Gastrocnemius medialis (tissue), 4 donors: ENCODE measurements at places on chromosomes 2 and 18. TPM values are rescaled to one million over a fixed set of nuclear protein-coding genes. Genes with fewer than 3 reads are reported as not detected.
A peak's percentile ranks its signal among the peaks of the same experiment; 100 is the strongest.

- no peak overlapping the region for H3K4me3 ChIP-seq
- no peaks in the 10 kb centered on the region for H3K4me1 ChIP-seq
- DNase-seq: no peak
- H3K27me3 ChIP-seq: no peaks in the 10 kb centered on the region
- no peaks in the 10 kb centered on the region for H3K36me3 ChIP-seq
Observed at GRCh38 chr2:204183608-204184007, 247.0 kb downstream of the ICOS start.

CYTIP gene
- total RNA-seq: 1.9 TPM

- DNase-seq: no peak
- no peaks in the 10 kb centered on the region for H3K27me3 ChIP-seq
- H3K4me3 ChIP-seq: no peak overlapping the region
- no peaks in the 10 kb centered on the region for H3K36me3 ChIP-seq
Observed at GRCh38 chr2:108898315-108899082, 90.5 kb downstream of the EDAR start.

HAAO gene
- 0.53 TPM for total RNA-seq

GRCh38 chr2:204104811-204105210 lies 168.2 kb downstream of the ICOS start:
- H3K36me3 ChIP-seq: no peaks in the 10 kb centered on the region
- no peaks in the 10 kb centered on the region for H3K4me1 ChIP-seq
- H3K4me3 ChIP-seq: no peak overlapping the region
- H3K27me3 ChIP-seq: no peaks in the 10 kb centered on the region

GRCh38 chr2:128260239-128261138 lies 58.2 kb downstream of the HS6ST1 start:
- H3K27ac ChIP-seq: no peak overlapping the region
- no peaks in the 10 kb centered on the region for H3K4me1 ChIP-seq
- no peaks in the 10 kb centered on the region for H3K36me3 ChIP-seq
- H3K27me3 ChIP-seq: no peaks in the 10 kb centered on the region
- DNase-seq: no peak

GRCh38 chr18:26442126-26442525 lies 106.2 kb downstream of the KCTD1 start:
- no peak overlapping the region for H3K27ac ChIP-seq
- no peaks in the 10 kb centered on the region for H3K4me1 ChIP-seq
- no peaks in the 10 kb centered on the region for H3K27me3 ChIP-seq

GRCh38 chr2:101759162-101759561 lies 61.7 kb downstream of the MAP4K4 start:
- no peaks in the 10 kb centered on the region for H3K36me3 ChIP-seq
- no peak overlapping the region for H3K4me3 ChIP-seq
- DNase-seq: no peak
- H3K4me1 ChIP-seq: peaks cover 35% of the 10 kb centered on the region

- peak; percentile 49 for DNase-seq
- no peaks in the 10 kb centered on the region for H3K36me3 ChIP-seq
- H3K4me3 ChIP-seq: peak within 1 kb of the TSS; percentile 57
- H3K4me1 ChIP-seq: peaks cover 9% of the 10 kb centered on the region
- peak within 1 kb of the TSS; percentile 38 for H3K27ac ChIP-seq
Observed at GRCh38 chr2:74421221-74421870, at the start of the genes C2orf81 and WDR54. C2orf81 (minus strand) TSS chr2:74421619; CDS start chr2:74421560, 59 bp downstream. WDR54 (plus strand) TSS chr2:74421730; CDS start chr2:74422154, 424 bp downstream.

GRCh38 chr2:86025229-86025820 lies 80.4 kb downstream of the POLR1A start:
- DNase-seq: no peak
- no peak overlapping the region for H3K4me3 ChIP-seq
- H3K4me1 ChIP-seq: peaks cover 13% of the 10 kb centered on the region
- H3K27me3 ChIP-seq: no peaks in the 10 kb centered on the region

- peaks cover 19% of the 10 kb centered on the region for H3K4me1 ChIP-seq
- peak overlapping the region; percentile 23 for H3K27ac ChIP-seq
- H3K27me3 ChIP-seq: peaks cover 5% of the 10 kb centered on the region
- DNase-seq: peak; percentile 66
- no peak overlapping the region for H3K4me3 ChIP-seq
Observed at GRCh38 chr2:24404491-24404921, 44.2 kb upstream of the ITSN2 start.

GRCh38 chr2:200814276-200814815 lies 2.6 kb downstream of the BZW1 start:
- H3K4me1 ChIP-seq: peaks cover 34% of the 10 kb centered on the region
- peaks cover 9% of the 10 kb centered on the region for H3K36me3 ChIP-seq

- no peak for DNase-seq
- peaks cover 16% of the 10 kb centered on the region for H3K27me3 ChIP-seq
- no peak overlapping the region for H3K4me3 ChIP-seq
- no peaks in the 10 kb centered on the region for H3K36me3 ChIP-seq
Observed at GRCh38 chr2:162074928-162075688, 1.1 kb upstream of the DPP4 start.

GRCh38 chr18:74378179-74378682 lies 62.6 kb downstream of the C18orf63 start:
- H3K4me1 ChIP-seq: no peaks in the 10 kb centered on the region
- no peaks in the 10 kb centered on the region for H3K27me3 ChIP-seq
- no peak overlapping the region for H3K27ac ChIP-seq
- H3K36me3 ChIP-seq: no peaks in the 10 kb centered on the region

DNA sequence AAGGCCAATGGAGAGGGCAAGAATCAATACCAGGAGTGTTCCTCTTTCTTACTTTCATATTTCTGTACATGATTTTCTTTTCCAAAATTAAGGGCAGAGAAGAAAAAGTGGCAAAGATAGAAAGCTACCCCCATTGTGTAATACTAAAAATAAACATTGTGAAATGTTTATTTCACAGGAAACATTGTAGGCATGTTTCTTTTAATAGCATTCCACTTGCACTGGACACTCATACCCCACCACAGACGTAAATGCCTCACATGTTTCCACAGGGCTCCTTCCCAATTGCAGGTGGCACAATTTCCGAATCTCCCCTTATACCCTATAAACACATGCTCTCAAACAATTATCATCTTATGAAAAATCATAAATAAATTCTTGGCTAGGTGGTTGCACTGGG lies 645.1 kb upstream of the SETBP1 start:
- no peaks in the 10 kb centered on the region for H3K4me1 ChIP-seq
- no peaks in the 10 kb centered on the region for H3K36me3 ChIP-seq

GRCh38 chr2:28590496-28591301 lies 94.8 kb downstream of the PLB1 start:
- H3K27ac ChIP-seq: no peak overlapping the region
- peaks cover 43% of the 10 kb centered on the region for H3K4me1 ChIP-seq
- H3K36me3 ChIP-seq: no peaks in the 10 kb centered on the region
- H3K4me3 ChIP-seq: no peak overlapping the region
- DNase-seq: no peak

DNA sequence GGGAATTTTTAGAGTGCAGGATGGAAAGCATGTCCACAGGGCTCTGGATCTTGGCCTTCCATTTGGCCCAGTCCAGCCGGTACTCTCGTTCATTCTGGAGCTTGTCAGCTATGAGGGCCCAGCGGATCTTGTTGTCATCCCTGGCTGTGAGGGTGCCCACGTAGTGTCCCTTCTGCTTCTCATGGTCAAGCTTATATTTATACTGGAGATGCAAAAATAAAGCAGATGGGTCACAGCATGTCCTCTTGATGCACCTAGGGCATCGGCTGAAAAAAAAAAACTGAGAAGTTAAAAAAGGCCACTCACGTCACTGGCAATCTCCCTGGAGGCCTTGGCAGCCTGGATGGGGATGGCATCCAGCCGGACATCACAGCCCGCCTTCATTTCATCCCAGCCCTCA lies 160.5 kb downstream of the RIF1 start:
- no peak overlapping the region for H3K4me3 ChIP-seq
- peaks cover 2% of the 10 kb centered on the region for H3K36me3 ChIP-seq
- H3K27me3 ChIP-seq: no peaks in the 10 kb centered on the region
- H3K27ac ChIP-seq: peak overlapping the region; percentile 84

DNA sequence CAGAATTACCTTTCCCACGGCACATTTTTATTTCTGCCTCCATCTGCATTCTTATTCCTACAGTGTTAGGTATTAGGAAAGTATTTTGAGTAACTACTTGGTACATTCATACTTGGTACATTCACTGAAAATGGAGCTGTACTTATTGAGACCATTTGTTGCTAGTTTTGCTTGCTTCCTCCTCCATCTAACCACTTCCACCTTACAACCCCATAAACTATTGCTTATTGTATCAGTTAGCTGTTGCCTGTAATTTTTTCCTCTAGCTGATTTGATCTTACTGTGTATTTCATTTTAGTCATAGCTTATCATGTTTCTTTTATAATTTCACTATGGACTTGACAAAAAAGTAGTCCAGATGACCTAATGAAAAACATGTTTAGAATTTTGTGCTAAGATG lies 50.7 kb downstream of the AFTPH start:
- no peak overlapping the region for H3K4me3 ChIP-seq
- peaks cover 49% of the 10 kb centered on the region for H3K36me3 ChIP-seq
- DNase-seq: no peak
- H3K27me3 ChIP-seq: no peaks in the 10 kb centered on the region
- H3K4me1 ChIP-seq: no peaks in the 10 kb centered on the region
- H3K27ac ChIP-seq: no peak overlapping the region

STRN gene
- 52.0 TPM for total RNA-seq

DNA sequence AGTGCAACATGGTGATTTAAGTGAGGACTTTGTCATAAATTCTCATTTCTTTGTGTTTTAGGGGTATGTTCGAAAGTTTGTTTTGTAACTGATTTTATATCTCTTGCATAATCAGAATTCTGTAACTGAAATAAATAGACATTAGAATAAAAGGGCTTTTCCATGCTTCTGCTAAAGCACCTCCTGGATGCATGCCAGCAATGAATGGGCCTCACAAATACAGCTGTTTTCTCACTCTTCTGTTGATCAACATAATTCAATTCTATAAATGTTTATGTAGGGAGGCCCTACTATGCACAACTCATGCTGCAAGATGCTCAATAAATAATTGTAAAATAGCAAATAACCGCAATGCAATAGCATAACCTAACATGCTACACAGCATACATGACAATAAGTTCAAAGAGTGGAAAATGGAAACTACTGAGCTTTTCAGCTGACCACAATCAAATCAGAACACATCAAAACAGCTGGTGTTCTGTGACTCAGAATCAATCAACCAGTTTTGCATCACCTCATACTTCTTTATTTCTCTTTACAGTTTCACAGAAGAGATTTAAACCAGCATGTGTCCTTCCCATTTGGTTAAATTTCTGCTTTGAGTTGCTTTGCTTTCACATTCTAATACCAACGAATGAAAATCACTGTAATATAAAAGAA lies 11.0 kb downstream of the CDH7 start:
- H3K27ac ChIP-seq: no peak overlapping the region
- no peaks in the 10 kb centered on the region for H3K36me3 ChIP-seq
- H3K4me3 ChIP-seq: no peak overlapping the region
- H3K4me1 ChIP-seq: no peaks in the 10 kb centered on the region
